SK-N-SH treated with all-trans-retinoic acid at 6 μM for 48 hours (cell line): ENCODE measurements at places on chromosomes 11 and 22.

GRCh38 chr22:45642986-45643385, 28.6 kb upstream of the ATXN10 start:
- no peak for ATAC-seq

GRCh38 chr22:32281072-32281471, 25.9 kb upstream of the SLC5A4 start:
- ATAC-seq = peak; percentile 60

GRCh38 chr11:63573881-63574855, 11.0 kb upstream of the PLAAT2 start:
- no peak for ATAC-seq

- no peak for ATAC-seq
Observed at GRCh38 chr22:32233091-32233490, 22.1 kb downstream of the SLC5A4 start.

DNA sequence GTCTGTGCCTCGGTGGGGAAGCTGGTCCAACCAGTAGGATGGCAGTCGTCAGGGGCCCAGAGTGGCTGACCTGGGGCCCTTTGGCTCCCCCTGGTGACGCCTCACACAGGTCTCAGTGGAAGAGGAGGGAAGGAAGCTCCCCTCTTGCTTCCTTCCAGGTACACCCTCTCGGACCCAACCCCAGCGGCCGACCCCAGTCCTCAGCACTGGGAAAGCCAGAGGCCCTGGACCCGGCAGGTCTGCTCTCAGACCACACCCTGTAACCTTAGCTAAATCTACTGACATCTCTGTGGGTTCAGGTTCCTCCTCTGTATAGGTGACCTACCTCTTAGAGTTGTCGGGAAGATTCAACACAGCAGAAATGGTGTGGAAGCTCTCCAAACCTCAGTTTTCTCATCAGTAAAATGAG, 3.4 kb upstream of the SCUBE1 start:
- ATAC-seq = peak; percentile 86

DNA sequence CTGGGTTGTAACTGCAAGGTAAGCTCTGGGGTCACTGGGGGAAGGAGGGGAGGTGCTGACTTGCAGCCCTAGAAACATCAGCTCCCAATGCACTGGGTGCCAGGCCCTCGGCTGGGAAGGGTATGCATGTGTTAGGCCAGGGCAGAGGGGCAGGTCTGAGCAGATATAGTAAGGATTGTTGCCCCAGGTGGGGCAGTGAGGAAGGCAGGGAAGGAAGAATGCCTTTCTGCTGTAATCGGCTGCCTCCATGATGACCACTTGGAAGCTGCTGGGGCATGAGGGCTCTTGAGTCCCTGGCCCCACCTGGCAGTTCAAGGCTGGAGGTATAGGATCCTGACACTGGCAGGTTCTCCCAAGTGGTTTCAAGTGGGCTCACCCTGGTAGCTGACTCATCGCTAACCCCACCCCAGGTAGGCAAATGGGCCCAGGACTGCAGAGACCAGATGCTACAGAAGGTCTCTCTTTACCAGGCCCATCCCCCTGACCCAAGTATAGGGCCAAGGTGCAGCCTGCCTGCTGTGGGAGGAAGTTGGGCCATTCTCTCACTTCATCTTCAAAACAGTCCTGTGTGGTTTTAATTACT, 56.7 kb downstream of the TIMP3 start:
- no peak for ATAC-seq

GRCh38 chr22:30695871-30696655, 1.4 kb downstream of the OSBP2 start:
- no peak for ATAC-seq

DNA sequence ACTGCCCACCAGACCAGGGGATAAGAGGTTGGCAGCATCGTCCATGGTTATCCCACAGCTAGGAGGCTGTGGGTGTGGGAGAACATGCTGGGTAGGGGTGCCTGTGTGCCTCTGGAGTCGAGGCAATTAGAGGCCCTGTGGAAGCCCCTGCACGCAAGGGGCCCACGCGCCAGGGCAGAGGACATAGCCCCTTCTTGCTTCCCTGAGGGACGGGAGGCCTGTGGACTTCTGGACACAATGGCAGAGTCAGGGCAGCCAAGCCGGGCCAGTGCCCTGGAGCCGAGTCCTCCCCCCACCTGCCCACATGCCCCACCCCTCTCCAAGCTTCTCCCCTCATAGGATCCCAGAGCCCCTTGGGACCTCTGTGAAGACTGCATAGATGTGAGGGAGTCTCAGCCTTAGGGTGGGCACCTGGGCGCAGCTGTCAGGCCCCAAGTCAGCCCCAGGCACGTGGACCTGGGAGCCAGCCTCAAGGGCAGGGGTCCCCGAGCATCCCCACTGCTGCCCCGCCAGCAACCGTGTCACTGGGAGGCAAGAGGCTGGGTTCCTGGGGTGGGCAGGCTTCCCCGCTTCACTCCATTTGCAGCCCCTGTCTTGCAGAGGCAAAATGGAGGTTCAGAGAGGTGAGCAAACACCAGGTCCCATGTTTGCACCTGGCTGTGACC, 52.4 kb downstream of the CDKN1C start:
- ATAC-seq = no peak

DNA sequence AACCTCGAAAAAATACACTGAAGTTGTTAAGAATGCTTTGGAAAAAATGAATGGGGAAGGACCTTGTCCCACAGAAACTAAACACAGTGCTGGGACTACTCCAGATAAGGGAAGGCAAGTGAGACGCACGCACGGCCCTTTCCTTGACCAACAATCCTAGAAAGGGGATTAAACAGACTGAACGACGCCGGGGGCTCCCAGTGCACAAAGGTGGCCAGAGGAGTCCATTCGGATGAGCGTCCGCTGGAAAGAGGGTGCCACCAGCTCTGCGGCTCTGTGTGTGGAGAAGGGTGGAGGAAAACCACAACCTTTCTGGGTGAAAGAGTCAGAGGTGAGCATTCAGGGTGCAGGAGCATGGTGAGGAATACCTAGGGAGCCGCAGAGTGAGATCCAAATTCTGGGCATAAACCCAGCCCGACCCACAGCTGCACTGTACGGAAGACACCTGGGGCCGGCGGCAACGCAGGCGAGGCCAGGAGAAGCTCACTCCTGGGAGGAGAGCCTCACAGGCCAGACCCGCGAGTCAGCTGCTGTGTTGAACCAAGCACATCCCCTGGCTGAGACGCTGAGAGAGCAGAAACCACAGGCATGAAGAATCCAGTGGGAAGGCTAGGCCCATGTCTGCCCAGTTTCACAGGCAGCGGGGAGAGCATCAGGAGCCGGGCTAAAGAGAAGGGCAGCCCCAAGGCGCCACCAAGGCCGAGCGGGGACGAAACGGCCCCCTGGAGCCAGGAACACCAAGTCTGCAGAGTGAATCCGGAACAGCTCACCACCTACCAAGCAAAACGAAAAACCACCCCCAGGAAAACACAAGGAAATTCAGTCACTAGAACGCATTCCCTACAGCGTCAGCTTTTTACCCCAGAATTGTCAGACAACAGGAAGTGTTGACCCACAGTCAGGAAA, 177.1 kb downstream of the BRD1 start:
- no peak for ATAC-seq

DNA sequence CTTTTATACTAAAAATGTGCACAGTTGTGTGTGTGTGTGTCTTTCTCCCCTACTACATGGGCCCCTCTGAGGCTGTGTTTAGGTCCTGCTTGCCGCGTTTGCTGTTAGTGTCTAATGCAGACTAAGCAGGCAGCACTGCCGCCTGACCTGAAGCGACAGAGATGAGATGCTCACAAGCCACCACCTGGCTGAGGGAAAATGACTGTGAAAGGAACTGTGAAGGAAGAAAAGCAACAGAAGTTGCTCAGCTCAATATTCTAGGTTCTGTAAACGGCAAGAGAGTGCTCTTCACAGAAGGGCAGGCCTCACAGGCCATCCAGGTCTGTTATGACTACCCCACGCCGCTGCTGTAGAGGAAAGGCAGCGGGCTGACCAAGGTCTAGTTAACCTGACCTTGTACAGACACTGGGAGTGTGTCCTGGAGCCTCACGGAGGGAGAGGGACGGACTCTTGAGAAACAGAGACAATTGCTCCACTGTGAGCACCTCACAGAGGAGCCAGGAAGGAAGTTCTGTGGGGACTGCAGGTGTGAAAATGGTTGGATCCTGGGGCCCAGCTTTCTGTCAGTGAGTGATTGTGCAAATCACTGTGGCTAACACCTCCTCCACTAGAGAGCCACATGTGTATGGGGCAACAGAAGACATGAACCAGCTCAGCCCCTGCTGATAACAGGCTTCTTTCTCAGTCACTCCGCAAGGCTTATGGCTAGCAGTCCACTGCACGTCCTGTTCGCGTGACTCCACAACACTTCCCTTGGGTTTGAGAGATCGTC, 31.3 kb upstream of the YPEL1 start:
- no peak for ATAC-seq

DNA sequence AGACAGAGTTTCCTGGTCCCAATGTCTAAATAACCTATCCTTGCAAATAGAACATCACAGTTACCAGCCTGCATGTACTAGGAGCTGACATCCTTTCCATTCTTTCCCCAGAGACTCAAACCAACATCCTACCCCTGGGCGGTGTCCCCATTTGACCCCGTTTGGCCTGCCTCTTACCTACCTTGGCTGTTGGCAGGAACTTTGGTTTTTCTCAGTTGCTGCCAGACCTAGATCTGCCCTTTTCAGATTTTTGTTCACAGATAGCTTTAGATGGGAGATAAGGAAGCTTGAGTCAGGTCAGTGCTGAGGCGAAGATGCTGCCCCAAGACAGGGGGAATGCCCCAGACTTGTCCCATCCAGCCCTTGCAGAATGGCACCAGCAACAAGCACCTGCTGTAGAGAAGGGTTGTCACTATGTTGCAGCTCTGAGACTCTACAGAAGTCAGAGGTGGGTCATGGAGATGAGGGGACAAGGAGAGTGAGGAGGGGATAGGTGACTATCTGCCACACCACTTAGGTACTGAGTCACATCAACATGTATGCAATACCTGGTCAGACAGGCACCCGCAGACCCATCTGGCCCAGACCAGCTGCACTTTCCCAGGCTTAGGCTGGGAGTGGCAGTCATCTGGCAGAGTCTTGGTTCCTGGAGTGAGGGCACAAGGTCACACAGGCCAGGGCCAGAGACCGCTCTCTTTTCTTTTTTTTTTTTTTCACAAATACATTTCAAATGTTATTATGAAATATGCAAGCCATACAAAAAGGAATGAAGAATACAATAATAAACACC, 61.5 kb upstream of the POU2AF1 start:
- ATAC-seq = no peak

- no peak for ATAC-seq
Observed at GRCh38 chr11:8230178-8230859, 33.4 kb downstream of the LMO1 start.

- no peak for ATAC-seq
Observed at GRCh38 chr11:107677924-107678631, 33.8 kb downstream of the SLN start.

GRCh38 chr11:66891851-66892660, 35.2 kb downstream of the LRFN4 start:
- ATAC-seq = peak; percentile 92

GRCh38 chr11:47071341-47071740, 105.3 kb downstream of the ARFGAP2 start:
- ATAC-seq = no peak

DNA sequence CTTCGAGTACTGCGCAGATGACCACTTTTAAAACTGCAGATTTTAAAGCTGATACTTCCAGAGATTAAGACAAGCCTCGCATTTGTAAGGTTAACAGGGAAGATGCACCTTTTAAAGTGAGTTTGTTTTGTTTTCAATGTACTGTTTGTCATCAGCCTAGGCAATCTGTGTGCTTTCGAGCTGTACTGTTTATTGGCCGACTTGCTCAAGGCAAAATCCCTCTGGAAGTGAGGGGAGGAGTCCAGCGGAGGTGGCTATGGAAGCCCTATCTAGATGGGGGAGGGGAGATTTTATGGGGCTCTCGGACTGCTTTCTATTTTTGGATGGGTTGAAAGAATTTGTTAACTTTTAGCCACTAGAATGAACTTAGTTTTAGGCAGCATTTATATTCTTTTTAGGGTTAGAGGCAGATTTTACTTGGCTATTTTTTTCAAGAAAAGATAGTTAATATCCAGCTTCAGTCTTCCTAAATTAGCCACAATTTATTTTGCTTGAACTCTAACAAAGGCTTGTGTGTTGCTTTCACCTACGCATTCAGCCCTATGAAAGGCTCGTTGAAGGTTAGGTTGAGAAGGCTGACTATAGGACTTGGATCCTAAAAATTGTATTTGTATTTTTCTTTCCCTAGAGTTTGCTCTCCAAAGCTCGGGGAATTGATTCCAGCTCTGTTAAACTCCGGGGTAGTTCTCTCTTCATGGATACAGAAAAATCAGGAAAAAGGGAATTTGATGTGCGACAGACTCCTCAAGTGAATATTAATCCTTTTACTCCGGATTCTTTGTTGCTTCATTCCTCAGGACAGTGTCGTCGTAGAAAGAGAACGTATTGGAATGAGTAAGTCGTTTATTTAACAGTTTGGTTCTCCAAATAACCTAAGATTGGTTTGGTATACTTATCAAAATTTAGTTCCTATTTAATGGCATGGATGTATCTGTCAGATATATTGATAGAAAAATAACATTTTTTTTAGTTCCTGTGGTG, 2.1 kb downstream of the WEE1 start:
- peak; percentile 53 for ATAC-seq

GRCh38 chr22:39718921-39719475, 148.4 kb downstream of the CACNA1I start:
- ATAC-seq = no peak

DNA sequence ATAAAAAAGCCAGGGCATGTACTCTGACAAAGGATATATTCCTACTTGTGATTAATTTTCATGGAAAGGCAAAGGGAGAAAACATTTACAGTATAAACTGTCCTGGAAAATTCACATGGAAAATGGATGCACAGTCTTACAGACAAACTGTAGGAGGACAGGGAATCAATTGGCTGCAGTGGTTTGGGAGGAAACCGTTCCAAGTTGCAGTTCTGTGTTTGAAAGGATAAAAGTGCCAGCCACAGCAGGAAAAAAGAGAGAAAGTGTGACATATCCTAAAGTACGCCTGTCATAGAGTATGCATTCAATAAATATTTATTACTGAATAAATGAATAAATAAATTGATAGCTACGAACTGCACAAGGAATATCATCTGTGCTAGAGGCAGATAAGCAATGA, 462.9 kb downstream of the RAB38 start:
- no peak for ATAC-seq

DNA sequence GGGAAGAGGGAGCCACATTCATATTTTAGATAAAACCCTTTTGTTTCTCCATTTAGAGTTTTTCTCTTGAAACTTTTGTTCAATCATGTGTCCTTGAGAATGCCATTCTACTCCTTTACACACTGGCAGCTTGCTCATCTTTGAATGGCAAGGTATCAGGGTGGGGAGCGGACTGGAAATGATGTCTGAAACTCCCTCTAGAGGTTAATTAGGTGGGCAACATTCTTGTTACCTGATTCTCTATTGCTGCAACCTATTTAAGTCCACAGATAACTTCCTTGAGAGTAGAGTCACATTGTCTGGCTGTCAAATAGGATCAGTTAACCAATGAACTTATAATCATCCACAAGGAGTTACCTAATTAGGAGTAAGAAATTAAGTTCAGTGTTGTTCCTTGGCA, 533.6 kb upstream of the API5 start:
- ATAC-seq = no peak

DNA sequence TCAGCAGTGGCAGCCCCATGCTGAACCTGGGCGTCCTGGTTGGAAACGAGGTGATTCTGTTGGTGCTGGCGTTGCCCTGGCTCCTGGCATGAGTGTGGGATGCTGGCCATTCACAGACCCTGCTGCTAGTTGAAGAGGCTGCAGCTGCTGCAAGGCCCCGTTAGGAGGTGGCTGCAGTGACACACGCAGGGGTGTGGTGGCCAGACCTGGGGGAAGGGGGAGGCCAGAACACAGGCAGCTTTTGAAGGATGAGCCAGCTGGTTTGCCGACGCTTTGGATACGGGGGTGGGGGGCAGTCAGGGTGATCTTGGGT, 77.2 kb downstream of the MORC2 start:
- no peak for ATAC-seq
